GM19239 (cell line): ENCODE measurements at places on chromosomes 16 and 17.

- no peak for DNase-seq
Observed at GRCh38 chr16:70646260-70647241, at the start of gene IL34. IL34 (plus strand) TSS chr16:70646559; CDS start chr16:70646948, 389 bp downstream.

GRCh38 chr17:42442196-42442565 lies 16.5 kb upstream of the ATP6V0A1 start:
- no peak for DNase-seq

DNA sequence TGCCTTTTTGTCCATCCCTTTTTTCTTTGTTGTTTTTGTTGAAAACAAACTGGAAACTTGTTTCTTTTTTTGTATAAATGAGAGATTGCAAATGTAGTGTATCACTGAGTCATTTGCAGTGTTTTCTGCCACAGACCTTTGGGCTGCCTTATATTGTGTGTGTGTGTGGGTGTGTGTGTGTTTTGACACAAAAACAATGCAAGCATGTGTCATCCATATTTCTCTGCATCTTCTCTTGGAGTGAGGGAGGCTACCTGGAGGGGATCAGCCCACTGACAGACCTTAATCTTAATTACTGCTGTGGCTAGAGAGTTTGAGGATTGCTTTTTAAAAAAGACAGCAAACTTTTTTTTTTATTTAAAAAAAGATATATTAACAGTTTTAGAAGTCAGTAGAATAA lies 4.9 kb downstream of the SOX9 start:
- DNase-seq = no peak

DNA sequence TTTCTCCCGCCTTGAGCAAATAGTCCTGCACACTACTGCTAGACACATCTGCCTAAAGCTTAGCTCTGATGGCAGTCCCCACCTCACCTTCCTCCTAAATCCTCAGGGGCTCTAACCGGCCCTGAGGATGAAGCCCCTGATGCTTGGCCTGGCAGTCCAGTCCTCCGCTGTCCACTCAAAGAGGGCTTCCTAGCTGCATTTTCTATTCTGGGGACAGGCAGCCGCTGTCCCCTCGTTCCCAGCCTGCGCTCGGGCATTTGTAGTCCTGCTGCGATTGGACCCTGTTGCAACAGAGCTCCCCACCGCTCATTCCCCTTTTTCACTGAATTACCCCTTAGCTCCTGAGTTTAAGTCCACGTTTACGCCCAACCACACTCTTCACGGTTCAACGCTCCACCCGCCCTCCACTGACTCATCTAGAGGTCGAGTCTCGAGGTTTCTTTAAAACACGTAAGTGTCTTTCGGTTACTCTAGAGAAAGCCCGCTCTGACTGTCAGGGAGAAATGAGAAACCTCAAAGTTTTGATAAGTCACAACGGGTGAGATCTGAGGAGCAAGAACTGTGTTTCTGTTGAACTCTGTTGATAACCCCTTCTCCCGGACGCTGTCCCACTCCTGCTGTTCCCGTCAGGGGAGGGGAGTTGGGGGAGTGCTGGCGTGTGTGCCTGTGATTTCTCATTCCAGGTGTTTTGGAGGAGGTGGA lies 4.5 kb downstream of the CCR7 start:
- peak; percentile 70 for DNase-seq

- no peak for DNase-seq
Observed at GRCh38 chr16:17647879-17648872, 177.4 kb upstream of the XYLT1 start.

- DNase-seq = no peak
Observed at GRCh38 chr16:72646615-72647014, 401.3 kb downstream of the ZFHX3 start.

DNA sequence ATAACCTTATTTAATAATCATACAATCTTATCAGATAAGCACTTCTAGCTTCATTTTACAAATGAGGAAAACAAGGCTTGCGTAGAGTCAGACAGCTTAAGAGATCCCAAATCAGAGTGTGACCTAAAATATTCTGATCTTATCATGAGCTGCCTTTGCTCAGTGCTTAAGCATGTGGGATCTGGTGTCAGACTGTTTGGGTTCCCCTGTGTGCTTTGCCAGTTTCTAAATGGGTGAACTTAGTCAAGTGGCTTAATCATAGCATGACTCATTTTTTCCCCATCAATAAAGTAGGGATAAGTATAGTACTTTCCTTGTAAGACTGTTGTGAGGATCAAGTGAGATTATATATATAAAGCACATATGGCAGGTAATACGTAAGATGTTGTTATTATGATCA lies 612.6 kb upstream of the C16orf82 start:
- DNase-seq = no peak

DNA sequence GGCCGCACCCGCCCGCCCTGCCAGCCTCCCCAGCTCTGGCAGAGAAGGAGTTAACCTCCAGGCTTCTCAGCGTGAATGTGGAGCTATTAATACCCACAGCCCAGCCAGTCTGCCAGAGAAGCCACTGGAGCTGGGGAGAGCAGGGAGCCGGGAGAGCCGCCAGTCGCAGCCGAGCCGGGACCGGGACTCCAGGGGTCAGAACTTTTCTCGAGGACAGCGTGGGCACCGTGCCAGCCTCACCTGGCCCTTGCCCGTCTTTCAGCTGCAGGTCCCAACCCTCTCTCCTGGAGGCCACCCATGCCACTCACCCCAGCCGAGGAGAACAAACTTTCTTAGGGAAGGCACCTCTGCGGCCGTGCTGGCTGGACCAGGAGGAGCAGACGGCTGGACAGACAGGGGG lies 33.8 kb upstream of the SBK1 start:
- DNase-seq = no peak
